ENCODE measurements at places on chromosomes 5 and 9. TPM values are rescaled to one million over a fixed set of nuclear protein-coding genes. Genes with fewer than 3 reads are reported as not detected.

The GAS1 gene
- 91.5 TPM for total RNA-seq

DNA sequence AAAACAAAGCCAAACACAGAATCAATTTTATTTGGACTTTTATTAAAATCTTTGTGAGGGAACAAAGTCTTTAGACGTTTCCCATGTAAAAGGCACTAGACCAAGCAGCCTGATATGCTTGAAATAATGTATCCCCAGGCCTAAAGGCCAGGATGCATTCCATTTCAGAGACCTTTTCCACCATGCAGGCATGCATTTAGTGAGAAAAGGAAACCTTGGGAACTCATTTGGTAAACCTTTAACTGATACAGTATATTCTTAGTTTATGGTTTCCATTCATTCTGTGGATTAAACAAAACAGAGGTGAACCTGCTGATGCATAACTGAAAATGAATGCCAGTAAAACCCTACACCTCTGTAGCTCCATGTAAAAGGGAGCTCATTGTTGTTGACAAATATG is 600.0 kb downstream of the NR2F1-AS1 start:
- DNase-seq, result no peak

GRCh38 chr5:82349652-82350051 is 71.5 kb upstream of the RPS23 start:
- no peak for DNase-seq

The SLC36A2 gene
- total RNA-seq, result not detected

- DNase-seq, result no peak
Measured at GRCh38 chr9:98702835-98703380, 5.8 kb downstream of the GABBR2 start.

DNA sequence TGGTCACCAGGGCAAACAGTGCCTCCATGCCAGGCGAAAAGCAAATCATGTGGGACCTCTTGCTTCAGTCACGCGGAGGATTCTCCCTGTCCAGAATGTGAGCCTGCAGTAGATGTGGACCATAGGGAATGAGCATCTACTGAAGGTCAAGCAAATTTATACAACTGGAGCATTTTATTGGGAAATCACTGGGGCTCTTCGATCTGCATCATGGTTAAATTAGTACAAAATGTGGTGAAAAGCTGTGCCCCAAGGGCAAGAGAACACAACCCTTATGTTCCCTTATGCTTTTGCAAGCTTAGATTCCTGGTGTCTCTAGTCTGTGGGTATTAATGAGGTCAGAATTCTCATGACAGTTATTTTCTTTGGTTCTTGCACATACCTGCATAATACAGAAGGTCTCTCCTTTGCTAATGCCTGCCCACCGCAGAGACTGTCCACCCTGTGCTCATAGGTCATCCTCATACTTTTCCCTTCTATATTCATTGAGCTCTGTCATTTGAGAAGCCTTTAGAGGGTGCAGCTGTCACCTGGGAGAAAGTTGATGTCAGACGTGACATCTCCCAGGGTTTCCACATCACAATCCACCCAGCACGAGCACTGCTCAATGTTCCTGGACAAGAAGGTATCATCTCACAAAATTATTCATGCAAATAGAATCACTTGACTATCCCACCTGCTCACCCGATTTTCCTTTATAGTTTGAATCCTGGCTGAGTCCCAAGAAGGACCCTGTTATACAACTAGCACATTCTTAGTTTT is 111.7 kb downstream of the NXNL2 start:
- DNase-seq, result no peak

The ADGRV1 gene
- 0.16 TPM for total RNA-seq

GRCh38 chr5:127441799-127442484 is 75.5 kb upstream of the PRRC1 start:
- no peak for DNase-seq

Measured in mesenteric fat pad (tissue), 1 donor.